Tibial artery (tissue), 4 donors: ENCODE measurements at places on chromosomes 12 and 14.

- peak; percentile 85 for DNase-seq
Observed at GRCh38 chr14:64745511-64746091, 41.4 kb downstream of the PLEKHG3 start.

GRCh38 chr12:11891754-11892386, 178.9 kb upstream of the BCL2L14 start:
- DNase-seq, result peak; percentile 72

DNA sequence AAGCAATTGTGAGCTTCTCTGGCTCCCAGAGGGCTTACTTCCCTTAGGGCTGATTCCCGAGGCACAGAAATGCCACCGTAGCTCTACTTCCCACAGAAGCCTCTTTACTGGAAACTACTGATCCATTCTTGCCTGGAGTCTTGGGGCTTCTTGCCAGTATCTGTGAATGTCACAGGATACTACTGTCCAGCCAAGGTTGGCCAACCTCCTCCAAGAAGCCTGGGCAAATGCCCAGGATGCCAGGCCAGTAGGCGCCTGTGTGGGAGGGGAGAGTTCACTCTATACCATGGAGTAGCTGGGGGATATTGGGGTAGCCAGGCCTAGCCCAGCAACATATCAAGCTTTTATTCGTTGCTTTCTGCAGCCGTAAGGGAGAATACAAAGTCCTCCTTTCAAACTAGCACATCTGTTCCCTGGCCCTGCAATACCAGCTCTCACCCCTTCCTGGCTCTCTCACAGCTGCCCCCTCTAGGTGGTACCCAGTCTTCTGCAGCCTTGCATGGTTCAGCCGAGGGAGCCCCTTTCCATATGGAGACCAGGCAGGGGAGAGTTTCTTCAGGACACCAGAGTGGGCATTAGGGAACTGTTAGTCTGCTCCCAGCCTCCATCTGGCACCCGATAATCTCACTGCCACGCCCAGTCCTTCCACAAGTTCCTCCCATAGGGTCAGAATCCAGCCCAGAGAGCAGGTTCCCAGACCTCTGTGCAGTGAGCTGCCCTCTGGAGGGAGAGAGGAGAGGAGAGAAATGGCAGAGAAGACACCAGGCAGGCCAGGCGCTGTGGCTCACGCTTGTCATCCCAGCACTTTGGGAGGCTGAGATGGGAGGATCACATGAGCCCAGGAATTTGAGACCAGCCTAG, 24.3 kb upstream of the PLEK2 start:
- DNase-seq, result no peak

- DNase-seq, result no peak
Observed at GRCh38 chr12:106300761-106301160, 1.8 kb upstream of the TCP11L2 start.

DNA sequence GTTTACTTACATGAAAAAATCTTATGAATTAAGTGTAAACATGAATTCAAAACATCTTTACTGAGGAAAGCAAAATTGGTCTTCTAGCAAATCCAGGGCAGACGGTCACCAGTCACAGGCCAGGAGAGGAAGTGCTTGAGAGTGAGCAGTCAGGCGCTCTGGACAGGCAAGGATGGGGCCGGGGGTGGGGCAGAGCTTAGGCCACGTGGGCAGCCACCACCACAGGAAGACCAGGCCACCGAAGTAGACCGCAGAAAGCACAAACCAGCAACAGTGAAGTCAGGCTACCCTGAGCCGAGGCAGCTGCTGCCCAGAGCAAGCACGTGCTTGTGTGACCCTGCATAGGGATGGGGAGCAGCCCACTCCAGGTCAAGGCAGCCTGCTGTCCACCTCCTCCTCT, 33.5 kb downstream of the SLC6A12 start:
- peak; percentile 75 for DNase-seq
